Hematopoietic multipotent progenitor cell treated with erythropoietin and hydrocortisone succinate and interleukin-3 and kit ligand, for 6 days (in vitro differentiated cells): ENCODE measurements at places on chromosomes 7 and 10.
A peak's percentile ranks its signal among the peaks of the same experiment; 100 is the strongest.

DNA sequence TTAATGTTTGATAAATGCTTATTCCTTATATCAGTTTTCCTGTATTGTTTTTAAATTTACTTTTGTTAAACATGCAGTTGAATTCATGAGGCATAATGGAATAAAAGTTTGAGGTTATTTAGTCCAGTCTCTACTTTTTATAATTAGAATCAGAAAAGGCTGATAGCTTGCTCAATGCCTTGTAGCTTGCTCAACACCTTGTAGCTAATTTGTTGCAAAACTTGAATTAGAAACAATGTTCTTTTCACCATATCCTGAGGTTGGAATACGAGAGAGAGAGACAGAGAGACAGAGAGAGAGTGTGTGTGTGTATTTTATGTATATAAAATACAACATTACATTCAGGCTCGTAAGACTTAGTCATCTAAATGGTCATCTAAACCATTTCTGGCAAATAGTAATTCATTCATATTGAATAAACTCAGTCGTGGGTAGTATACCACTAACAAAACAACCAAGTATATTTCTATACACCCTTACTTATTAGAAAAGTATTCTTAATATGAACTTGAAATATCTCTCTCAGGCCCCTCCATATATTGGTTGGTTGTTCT, 243.5 kb downstream of the ADK start:
- peak; percentile 15 for DNase-seq

GRCh38 chr7:56091591-56091990, 1.2 kb downstream of the PHKG1 start:
- no peak for DNase-seq

- no peak for DNase-seq
Measured at GRCh38 chr10:130212746-130213145, 76.6 kb downstream of the GLRX3 start.

DNA sequence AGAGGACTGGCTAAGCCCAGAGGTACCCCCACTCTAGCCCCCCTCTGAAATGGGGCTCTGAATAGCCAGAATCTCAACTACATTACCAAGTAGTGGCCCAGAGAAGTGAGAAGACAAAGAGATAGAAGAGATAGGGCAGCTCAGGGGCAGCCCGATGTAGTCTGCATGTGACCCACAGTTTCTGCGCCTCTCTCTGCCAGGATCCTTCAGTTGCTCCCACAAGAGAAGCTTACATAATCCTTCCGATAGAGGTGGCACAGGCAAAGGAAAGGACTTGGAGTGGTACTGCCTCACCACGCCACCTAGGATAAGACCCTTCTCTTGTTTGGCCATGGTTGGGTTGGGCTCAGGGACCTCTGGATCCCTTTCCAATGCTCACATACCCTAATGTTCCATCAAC, 5.4 kb upstream of the PDE1C start:
- DNase-seq, result no peak

GRCh38 chr7:338295-339061, 48.5 kb downstream of the FOXL3 start:
- no peak for DNase-seq

- peak; percentile 49 for DNase-seq
Measured at GRCh38 chr10:79136236-79137005, 67.7 kb downstream of the ZMIZ1 start.

DNA sequence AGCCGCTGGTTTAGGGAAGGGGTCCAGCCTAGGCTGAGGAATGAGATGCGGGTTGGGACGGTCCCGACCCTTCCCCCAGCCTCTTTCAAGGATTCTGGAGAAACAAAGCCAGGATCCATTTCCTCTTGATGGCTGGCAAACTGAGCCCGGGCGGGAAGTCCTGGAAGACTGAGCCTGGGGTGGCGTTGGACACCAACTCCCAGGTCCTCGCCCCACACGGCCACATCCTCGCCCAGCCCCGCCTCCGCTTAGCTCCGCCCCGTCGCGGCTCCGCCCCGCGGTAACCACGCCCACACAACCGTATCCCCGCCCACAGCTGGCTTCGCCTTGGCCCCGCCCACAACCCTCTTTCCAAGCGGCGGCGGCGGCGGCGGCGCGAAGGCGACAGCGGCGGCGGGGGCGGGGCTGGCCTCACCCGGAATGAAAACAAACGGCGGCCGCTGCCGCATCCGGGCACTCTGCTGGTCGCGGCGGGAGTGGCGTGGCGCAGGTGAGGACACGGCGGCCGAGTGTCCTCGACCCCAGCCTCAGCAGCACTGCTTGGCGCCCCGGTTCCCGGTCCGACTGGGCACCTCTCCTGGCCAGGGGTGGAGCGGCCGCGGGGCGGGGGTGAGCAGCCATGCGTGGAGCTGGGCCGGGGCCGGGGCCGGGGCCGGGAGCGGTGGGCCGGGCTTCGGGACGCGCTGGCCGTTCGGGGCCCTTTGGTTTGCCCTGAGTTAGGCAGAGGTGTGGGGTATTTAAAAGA, at the start of gene NUB1:
Gene NUB1, plus strand, starts transcription at position 456 of the 745 bp plus-strand sequence. CDS start 3,538 bp downstream, outside the sequence.
- DNase-seq, result peak; percentile 95

DNA sequence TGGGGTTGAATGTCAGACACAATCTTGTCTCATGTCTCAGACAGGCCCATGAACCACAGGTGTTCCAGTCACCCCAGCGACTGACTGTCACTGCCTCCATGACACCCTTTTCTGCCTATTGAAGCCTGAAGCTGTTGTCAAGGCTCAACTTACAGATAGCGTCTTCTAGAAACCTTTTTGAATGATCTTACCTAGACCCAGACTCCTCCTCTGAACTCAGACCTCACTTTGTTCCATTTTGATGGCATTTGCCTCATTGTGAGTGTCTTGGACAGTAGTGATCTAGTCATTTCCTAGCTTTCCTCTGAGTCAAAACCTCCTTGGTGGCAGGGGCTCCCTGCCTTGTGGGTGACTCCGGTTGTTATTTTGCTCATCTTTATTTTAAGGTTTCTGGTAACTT, 98.3 kb upstream of the AGK start:
- no peak for DNase-seq

- no peak for DNase-seq
Measured at GRCh38 chr7:65503434-65504152, 129.9 kb downstream of the ZNF92 start.

GRCh38 chr7:149422162-149422913, 38.5 kb downstream of the ZNF777 start:
- DNase-seq, result peak; percentile 83
